Esophagus muscularis mucosa (tissue), 4 donors: ENCODE measurements at places on chromosomes 2 and 18. TPM values are rescaled to one million over a fixed set of nuclear protein-coding genes. Genes with fewer than 3 reads are reported as not detected.

GRCh38 chr18:8947566-8947965 lies 154.9 kb upstream of the NDUFV2 start:
- no peak for DNase-seq

- DNase-seq = no peak
These were observed 30.2 kb upstream of the ZEB2 start for GRCh38 chr2:144550084-144550483.

The RAB17 gene
- 2.0 TPM for total RNA-seq

GRCh38 chr2:222193328-222193983 lies 105.3 kb downstream of the PAX3 start:
- DNase-seq = no peak

DNA sequence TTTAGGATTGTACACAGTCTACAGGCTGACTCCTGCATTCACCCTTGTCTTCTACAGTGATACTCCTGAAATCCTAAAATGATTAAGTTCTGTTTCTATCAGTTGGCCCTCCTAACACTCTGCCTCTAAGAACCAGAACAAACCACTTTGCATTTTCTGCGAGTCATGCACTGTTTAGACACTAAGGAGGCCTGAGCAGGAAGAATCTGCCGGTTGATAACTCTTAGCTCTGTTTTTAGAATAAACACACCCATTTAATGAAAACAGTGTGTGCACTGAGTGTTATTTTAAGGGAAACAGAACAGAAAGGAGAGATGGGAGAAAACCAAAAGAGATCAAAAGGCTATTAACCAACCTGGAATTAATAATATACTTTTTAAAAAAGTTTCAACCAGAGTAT lies 22.9 kb upstream of the SSB start:
- no peak for DNase-seq
